Psoas muscle (tissue), 8 donors: ENCODE measurements at places on chromosomes 3 and 15. TPM values are rescaled to one million over a fixed set of nuclear protein-coding genes. Genes with fewer than 3 reads are reported as not detected.
A peak's percentile ranks its signal among the peaks of the same experiment; 100 is the strongest.

Gene FANCD2OS
- not detected for polyA plus RNA-seq

Gene HHATL
- 188 TPM for polyA plus RNA-seq

- DNase-seq, result peak; percentile 82
- H3K36me3 ChIP-seq, result no peaks in the 10 kb centered on the region
- H3K27me3 ChIP-seq, result no peaks in the 10 kb centered on the region
Measured at GRCh38 chr3:127706312-127706711, 33.6 kb downstream of the ABTB1 start.

Gene GOLGA8J
- not detected for polyA plus RNA-seq

- no peaks in the 10 kb centered on the region for H3K27me3 ChIP-seq
- no peaks in the 10 kb centered on the region for H3K4me1 ChIP-seq
- H3K36me3 ChIP-seq, result no peaks in the 10 kb centered on the region
Measured at GRCh38 chr15:61841466-61841865, 218.8 kb downstream of the VPS13C start.

- no peaks in the 10 kb centered on the region for H3K27me3 ChIP-seq
- no peaks in the 10 kb centered on the region for H3K4me1 ChIP-seq
- peak; percentile 47 for DNase-seq
- H3K36me3 ChIP-seq, result no peaks in the 10 kb centered on the region
- H3K4me3 ChIP-seq, result no peak overlapping the region
- H3K27ac ChIP-seq, result no peak overlapping the region
Measured at GRCh38 chr15:77002954-77003912, 8.3 kb downstream of the PSTPIP1 start.

DNA sequence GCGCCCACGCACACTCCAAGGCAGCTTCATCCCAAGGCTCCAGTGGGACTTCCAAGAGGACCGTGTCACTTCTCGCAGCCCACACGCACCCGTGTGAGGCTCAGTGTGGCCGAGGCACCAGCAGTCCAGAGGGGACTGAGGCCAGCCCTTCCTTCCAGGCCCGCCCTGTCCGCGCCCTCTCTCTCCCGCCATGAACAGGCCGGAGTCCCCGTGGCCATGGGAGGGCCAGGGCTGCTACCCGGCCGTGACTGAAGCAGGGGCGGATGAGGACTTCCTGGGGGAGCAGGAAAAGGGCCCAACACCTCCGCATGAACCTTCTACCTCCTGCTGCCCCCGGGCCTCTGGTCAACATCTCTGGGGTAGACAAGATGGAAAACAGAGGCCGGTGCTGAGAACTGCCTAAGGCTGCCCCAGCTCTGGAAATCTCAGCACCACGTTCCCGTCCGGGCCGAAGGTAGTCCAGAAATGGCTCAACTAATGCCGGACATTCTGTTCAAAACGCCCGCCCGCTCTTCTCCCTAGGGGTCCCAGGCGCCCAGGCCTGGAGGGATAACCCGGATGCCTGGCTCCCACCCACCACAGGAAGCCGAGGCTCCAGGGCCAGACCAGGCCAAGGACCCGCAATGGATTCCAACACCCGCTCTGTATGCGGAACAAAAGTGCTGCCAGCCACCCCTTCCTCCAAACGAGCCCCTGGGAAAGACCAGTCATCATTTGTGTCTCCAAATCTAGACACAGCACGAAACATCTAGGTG is 32.7 kb downstream of the TNK2 start:
- peaks cover 10% of the 10 kb centered on the region for H3K4me1 ChIP-seq
- H3K27ac ChIP-seq, result peak overlapping the region; percentile 72
- peak overlapping the region; percentile 31 for H3K4me3 ChIP-seq
- DNase-seq, result peak; percentile 59

Gene PRSS50
- polyA plus RNA-seq, result 0.07 TPM

Gene PLA2G4F
- 0.93 TPM for polyA plus RNA-seq

DNA sequence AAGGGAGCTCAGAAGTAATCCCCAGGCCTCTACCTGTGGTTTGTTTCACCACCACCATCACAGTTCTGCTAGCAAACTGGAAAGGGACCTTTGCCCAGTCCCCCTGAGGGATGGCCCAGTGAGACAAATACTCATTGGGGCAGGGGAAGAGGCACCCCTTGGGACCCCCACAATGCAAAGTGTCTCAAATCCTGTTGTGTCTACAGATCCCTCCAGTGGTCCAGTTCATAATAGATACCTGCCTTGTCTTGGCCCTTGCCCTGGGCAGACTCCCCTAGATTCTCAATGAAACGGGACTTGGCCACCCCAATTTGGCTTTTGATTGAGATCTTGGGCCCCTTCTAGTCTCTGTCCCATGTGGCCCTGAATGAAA is 43.8 kb upstream of the RAB6B start:
- no peaks in the 10 kb centered on the region for H3K27me3 ChIP-seq
- H3K27ac ChIP-seq, result no peak overlapping the region
- no peaks in the 10 kb centered on the region for H3K36me3 ChIP-seq
- H3K4me3 ChIP-seq, result no peak overlapping the region
- H3K4me1 ChIP-seq, result peaks cover 24% of the 10 kb centered on the region

- H3K36me3 ChIP-seq, result no peaks in the 10 kb centered on the region
- no peaks in the 10 kb centered on the region for H3K27me3 ChIP-seq
- H3K4me3 ChIP-seq, result no peak overlapping the region
Measured at GRCh38 chr3:32705232-32705631, 20.2 kb downstream of the CNOT10 start.

DNA sequence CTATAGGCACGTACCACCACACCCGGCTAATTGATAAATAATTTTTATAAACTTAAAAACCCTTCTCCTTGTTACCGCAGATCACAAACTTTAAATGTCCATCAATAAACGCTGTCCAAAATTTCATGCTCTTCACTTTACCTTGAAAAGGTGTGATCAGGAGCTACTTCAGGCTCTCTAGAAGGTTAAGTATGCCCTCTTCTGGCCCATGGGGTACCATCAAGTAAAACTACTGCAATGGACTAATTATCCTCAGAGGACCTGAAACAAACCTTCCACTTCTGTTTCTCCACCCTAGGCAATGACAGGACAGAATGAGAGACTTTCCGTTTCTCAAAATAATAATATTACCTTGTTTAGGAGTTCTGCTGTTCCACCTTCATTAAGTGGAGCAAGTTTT is 9.2 kb downstream of the LZTFL1 start:
- H3K4me1 ChIP-seq, result no peaks in the 10 kb centered on the region
- H3K4me3 ChIP-seq, result no peak overlapping the region
- DNase-seq, result no peak
- H3K27ac ChIP-seq, result no peak overlapping the region
- no peaks in the 10 kb centered on the region for H3K27me3 ChIP-seq

DNA sequence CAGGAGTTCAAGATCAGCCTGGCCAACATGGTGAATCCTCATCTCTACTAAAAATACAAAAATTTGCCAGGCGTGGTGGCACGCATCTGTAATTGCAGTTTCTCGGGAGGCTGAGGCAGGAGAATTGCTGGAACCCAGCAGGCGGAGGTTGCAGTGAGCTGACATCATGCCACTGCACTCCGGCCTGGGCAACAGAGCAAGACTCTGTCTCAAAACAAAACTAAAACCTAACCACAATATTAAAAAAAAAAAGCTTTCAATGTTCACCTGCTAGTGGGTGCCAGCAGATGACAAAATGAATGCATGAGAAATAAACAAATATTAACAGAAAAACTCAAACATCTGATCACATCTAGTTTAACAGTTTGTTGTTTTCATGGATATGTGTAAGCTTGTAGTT is 9.0 kb downstream of the SLC24A1 start:
- no peak overlapping the region for H3K4me3 ChIP-seq
- no peak for DNase-seq

Gene FHIT
- 2.1 TPM for polyA plus RNA-seq

Gene SAMMSON
- polyA plus RNA-seq, result not detected

DNA sequence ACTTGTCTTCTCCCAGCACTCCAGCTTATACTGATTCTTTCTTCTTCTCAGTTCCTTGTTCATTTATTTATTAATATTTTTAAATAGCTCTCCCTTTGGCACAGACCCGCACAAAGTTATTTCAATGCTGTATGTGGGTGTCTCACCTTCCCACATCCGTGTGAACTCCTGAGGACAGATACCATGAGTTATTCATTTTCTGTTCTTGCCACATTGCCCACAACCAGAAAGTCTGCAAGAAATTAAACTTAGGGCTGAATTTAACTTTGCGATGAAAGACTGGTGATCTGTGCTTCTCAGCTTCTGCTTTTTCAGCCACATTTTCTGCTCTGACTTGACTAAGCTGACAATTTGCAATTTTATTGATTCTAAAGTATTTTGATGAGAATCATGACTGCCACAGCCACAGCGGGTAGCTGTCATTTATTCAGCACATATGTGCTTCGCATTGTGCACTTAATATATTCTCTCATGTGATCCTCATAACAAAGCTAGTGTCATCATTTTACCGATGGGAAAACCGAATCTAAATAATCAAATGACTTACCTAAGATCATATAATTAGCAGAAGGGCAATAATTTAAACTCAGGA is 569.8 kb downstream of the EDEM1 start:
- no peaks in the 10 kb centered on the region for H3K4me1 ChIP-seq
- no peak for DNase-seq
- H3K27me3 ChIP-seq, result no peaks in the 10 kb centered on the region
- no peak overlapping the region for H3K4me3 ChIP-seq

Gene FAM81A
- 0.60 TPM for polyA plus RNA-seq

Gene MKRN3
- 6.0 TPM for polyA plus RNA-seq

DNA sequence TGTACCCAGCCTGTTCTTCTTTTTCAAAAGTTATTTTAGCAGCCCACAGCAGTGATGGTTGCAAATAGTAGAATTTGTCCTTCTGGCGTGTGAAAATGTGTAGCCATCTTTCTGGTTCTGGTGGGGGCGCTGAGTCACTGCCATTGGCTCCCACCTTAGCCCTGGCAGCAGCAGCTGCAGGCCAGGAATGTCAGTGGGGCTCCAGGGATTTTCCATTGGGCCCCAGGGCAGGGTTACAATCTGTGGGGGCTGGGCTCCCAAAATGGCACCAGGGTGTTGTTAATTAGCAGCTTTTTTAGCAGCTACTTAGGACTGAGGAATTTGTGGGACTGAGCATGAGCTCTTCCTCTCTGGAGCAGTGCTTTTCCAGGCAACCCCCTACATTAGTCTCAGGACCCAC is 38.9 kb downstream of the TOPAZ1 start:
- no peaks in the 10 kb centered on the region for H3K27me3 ChIP-seq
- H3K36me3 ChIP-seq, result no peaks in the 10 kb centered on the region
- no peak overlapping the region for H3K4me3 ChIP-seq
- no peak overlapping the region for H3K27ac ChIP-seq

Gene CELF6
- polyA plus RNA-seq, result 0.34 TPM

Gene SLC26A6
- polyA plus RNA-seq, result 6.0 TPM

DNA sequence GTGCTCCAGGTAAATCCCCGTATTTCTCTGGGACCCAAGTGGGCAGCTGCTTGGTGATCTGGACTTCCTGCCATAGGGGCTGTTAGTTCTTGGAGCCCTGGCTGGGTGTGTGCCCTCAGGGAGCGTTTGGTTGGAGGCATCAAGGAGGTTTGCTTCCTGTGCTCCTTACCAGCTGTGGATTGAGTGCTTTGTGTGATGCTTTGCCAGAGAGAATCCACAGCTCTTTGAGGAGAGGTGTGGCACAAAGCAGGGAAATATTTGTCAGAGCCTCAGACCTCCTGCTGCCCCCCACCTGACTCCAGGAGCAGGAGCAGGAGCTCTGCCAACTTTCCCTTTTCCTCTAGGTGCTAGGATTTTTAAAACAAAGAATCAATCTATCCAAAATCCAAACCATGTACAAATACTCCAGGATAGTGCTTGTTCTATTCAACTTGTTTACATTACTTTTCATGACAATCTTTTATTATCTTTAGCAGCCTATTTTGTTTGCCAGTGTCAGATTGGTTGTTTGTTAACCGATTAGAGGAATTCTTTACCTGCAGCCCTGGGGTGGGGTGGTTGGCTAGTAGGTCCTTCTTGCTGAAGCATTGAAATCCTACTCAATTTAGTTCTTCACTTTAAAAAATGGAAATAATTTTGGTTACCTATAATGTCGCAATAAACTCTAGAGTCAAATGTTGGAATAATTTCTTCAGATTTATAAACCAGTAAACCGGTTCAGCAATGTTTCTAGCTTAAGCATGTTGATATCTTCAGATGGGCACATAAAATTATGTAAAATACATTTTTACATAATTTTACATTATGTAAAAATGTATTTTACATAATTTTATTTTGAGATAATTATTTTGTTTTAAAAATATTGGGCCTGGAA is 2.5 kb downstream of the CTDSPL start:
- H3K36me3 ChIP-seq, result no peaks in the 10 kb centered on the region
- peaks cover 1% of the 10 kb centered on the region for H3K27me3 ChIP-seq
- peaks cover 10% of the 10 kb centered on the region for H3K4me1 ChIP-seq
- H3K4me3 ChIP-seq, result no peak overlapping the region
- DNase-seq, result no peak

DNA sequence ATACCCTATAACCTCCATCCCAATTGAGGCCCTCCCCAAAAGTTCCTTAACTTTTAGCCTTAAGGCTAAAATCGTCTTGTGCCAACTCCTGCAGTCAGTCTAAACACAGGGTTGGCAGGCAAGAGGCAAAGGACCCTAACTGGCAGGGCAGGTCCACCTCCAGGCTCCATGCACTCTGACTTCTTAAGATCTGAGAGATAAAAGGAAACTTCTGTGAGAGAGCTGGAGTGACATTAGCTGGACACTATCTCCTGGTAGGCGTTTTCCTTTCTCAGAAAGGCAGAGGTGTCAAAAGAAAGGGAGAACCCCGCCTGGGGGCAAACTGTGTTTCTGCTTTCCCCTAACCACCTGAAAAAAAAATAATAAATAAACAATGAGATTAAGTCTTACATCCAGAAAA is 3.6 kb downstream of the CHSY1 start:
- H3K4me1 ChIP-seq, result peaks cover 59% of the 10 kb centered on the region
- H3K27me3 ChIP-seq, result no peaks in the 10 kb centered on the region
- no peaks in the 10 kb centered on the region for H3K36me3 ChIP-seq
- H3K27ac ChIP-seq, result no peak overlapping the region

- no peaks in the 10 kb centered on the region for H3K27me3 ChIP-seq
- no peaks in the 10 kb centered on the region for H3K4me1 ChIP-seq
- no peaks in the 10 kb centered on the region for H3K36me3 ChIP-seq
Measured at GRCh38 chr3:197505796-197506548, 49.8 kb downstream of the BDH1 start.

DNA sequence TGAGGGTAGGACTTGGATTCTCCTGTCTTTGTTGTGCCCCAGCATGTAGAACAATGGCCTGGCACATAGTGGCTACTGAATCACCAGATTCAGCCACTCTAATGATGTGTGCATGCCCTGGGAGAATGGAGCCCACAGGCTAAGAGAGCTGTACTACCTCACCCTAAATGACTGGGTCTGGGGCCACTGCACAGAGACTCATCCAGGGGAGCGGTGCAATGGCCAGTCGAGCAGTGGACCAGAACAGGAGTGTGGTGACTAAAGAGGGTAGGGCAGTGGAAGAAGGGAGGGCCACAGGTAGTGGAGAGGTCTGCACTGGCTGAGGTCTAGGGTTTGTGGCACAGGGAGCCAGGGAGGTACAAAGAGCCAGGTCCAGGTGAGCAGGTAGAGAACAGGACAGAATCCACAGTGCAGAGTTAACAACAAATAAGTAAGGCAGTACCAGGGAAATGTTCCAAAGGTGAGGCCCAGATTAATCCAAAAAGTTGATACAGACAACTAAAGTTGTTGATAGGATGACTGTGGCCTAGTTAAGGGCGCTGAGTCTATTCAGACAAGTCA is 142.7 kb upstream of the ATP11B start:
- no peak overlapping the region for H3K4me3 ChIP-seq
- no peak for DNase-seq
- no peak overlapping the region for H3K27ac ChIP-seq
- no peaks in the 10 kb centered on the region for H3K36me3 ChIP-seq
